SIG-M5 (cell line): ENCODE measurements at places on chromosomes 7 and 10.

DNA sequence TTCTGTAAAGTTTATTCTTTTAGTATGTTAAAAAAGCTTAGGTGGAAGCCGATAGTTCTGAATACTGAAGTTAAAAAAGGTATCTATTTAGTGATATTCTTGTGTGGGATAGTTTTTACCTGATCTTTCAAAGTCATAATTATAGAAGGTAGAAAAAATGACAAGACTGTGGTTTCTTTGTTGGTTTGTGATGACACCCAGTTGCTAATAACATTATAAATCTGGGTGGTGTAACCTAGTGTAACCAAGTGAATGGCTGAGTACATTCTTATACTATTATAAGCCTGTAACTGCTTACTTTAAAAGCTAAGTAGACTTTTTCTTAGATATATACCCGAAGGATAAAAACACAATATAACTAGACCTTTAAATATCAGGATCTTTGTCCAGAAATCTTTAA lies 2.3 kb downstream of the CDK13 start:
- DNase-seq: no peak

- DNase-seq: no peak
Measured at GRCh38 chr7:135168001-135168400, 2.5 kb downstream of the CYREN start.

DNA sequence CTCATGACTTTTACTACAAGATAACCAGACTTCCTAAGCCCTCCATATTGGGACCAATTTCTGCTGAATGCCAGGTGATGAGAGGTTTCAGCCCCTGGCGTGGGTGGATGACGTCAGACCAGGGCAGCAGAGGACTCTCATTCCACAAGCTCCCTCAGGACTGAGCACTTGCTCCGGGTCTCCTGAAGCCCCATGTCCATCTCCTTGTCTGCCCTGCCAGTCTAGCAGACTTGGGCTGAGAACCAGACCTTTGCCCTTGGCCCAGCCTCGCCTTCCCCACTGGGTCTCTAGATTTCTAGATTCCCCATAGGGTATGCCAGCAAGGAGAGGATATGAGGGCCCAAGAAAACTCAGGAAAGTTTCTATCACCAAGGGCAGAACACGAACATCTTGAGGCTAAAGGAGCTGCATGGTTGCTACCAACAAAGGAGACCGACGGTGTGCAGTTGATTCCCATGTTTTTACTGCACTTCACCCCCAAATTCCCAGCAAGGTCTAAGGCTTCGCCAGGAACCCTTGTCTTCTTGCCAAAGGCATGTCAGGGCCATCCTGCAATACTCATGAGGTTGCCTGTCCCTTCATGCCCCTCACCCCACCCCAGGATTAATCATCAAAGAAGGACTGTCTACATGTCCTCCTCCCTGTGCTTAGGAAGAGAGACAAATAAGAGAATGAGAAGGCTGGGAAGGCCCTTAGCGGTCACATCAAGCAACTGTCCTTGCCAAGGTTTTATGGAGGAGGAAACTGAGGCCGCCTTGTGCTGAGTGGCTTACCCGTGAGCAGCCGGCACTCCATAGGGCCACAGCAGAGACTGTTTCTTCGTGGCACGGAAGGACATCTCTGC lies 96.5 kb upstream of the MACROH2A2 start:
- DNase-seq: no peak

- DNase-seq: no peak
Measured at GRCh38 chr10:125621052-125621451, 61.9 kb downstream of the TEX36 start.

GRCh38 chr7:131374821-131375220 lies 47.1 kb downstream of the MKLN1 start:
- DNase-seq: no peak

- no peak for DNase-seq
Measured at GRCh38 chr10:75894761-75895160, 463.3 kb downstream of the LRMDA start.
